Astrocyte (in vitro differentiated cells and primary cell): ENCODE measurements at places on chromosomes 3 and 15. TPM values are rescaled to one million over a fixed set of nuclear protein-coding genes. Genes with fewer than 3 reads are reported as not detected.

IQCF5 gene
- not detected in 2 replicates for total RNA-seq

DNA sequence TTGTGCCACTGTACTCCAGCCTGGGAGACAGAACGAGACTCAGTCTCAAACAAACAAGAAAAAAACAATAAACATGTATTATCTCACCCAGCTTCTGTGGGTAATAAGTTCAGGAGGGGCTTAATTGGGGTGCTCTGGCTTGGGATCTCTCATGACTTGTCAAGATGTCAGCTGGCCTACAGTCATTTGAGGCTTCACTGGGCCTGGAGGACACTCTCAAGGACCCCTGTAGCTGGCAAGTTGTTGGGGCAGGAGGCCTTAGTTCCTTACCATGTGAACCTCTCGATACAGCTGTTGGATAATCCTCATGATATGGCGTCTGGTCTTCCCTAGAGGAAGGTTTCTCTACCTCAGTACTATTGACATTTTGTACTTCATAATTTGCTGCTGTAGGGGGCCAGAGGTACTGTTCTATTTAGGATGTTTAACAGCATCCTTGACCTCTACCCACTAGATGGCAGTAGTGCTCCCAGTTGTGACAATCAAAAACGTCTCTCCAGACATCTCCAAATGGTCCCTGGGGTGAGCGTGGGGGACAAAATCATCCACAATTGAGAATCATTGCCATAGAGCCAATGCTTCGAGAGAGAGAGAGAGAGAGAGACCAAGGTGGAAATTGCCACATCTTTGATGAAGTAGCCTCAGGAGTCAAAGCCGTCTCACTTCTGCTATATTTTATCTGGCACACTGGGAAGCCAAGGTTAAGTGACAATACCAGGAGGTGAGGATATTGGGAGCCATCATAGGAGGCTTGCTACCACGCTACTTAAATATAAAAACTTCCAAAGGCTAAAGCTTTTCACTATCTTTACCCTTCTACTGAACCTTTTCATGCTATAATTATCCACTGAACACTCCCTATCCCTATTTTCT, 23.9 kb upstream of the SLTM start:
- DNase-seq: no peak

DNA sequence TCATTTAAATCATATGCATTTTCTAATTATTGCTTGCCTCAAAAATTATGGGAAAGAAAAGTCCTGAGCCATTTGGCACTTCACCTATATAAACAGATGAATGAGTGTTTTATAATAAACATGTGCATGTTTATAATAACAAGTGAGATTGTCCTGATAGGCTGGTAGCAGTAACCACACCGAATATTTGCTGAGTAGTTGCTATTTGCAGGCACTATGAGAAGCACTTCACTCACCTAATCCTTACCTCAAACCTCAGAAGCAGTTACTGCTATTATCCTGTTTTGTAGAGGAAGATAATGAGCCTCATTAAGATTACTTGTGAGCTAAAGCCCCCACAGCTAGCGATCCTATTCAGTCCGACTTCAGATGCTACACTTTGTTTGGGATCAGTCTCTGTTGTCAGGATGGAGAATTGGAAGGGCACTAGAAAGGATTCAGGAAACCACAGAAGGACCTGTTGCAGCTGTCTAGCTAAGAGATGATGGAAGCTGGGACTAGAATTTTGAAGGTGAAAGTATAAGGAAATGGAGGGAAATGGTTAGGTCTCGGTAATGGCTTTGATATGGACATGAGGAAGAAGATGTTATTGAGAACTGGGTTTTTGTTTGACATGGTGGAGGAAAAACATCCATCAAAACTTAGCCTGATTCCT, 28.4 kb upstream of the MAGI1 start:
- DNase-seq: no peak

DNA sequence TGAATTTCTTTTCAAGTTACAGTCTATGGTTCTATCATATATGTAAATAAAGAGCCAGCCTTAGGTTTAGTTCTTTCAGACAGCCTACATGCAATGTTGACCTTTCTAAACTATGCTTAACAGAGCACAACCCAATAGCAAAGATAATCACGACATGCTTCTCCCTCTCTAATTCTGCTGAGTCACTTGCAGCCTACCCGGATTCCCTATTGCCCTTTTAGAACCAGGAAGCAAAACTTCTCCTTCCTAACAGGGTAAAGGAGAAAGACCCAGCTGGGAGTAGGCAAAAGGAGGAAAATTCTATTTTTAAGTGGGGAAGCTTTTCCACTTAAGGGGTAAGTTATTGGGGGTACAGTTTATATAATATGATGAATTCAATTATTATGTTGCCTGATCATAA, 79.3 kb downstream of the SLC7A14 start:
- DNase-seq: no peak

- DNase-seq: no peak
Observed at GRCh38 chr15:36622197-36622795, 42.9 kb downstream of the CDIN1 start.

SEMA3G gene
- total RNA-seq: 0.09 and 0.26 TPM in 2 replicates

THPO gene
- 0.25 and 0.46 TPM in 2 replicates for total RNA-seq

GRCh38 chr3:141625506-141625905, 112.6 kb upstream of the RNF7 start:
- DNase-seq: no peak

DNA sequence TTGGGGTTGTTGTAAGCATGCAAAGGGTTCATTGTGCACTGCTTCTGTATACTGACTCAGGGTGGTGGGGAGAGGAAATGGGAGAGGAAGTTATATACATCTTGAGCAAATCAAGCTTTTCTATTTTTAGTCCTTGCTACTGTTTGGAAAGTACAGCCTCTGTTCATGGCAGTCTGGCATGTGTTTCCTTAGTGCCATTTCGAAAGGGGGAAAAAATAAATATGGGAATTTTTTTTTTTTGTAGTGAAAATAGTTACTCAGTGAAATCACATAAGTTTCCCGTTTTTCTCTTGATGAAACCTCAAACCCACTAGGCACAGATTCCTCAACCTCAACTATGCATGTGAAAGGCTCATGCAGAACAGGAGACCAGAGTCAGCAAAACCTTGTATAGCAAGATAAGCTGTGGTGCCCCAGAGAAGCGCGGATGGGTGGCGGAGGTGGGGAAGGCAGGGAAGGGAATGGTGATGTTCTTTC, 353.3 kb downstream of the LPP start:
- DNase-seq: peak; percentile 98

LRRC58 gene
- 12.7 and 14.3 TPM in 2 replicates for total RNA-seq

GRCh38 chr3:115381573-115381912, 234.5 kb upstream of the ZBTB20 start:
- peak; percentile 14 for DNase-seq

DNA sequence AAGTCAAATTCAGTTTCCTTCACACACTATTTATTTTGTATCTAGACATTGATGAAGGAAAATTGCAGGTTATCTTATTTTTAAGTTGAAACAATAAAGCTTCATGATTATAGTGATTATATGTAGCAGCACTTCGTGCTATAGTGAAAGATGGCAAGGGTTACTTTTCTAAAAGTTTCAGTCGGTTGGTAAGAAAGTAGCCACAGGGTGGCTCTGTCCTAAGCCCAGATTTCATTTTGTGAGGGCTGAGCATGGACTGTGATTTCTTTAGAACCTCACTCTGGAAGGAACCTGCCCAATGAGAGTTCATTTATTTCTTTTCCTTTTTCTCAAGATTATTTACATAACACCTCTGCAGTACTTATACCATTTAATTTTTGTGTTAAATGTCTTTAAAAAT, 66.5 kb downstream of the NME9 start:
- no peak for DNase-seq

- DNase-seq: no peak
Observed at GRCh38 chr3:195551381-195551978, 8.4 kb upstream of the PPP1R2 start.

DNA sequence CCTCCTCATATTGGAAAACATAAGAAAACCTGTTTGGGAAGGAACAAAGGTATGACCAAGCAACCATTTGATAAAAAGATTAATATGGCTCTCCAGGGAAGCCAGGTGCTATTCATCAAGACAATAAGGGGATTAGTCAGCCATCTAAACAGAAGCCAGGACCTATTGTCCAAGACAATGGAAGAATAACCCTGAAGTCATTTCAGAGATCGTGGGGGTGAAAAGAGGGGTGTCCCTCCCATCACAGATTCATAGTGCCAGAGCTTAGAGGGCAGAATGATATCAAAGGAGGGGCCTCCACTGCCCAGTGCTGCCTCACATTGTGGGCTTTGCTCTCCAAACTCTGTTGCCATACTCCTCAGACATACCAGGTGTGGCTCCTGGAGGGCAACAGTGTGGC, 73.5 kb downstream of the DAPK2 start:
- DNase-seq: no peak

- no peak for DNase-seq
Observed at GRCh38 chr3:143326983-143327778, 207.6 kb downstream of the CHST2 start.

ARHGEF26 gene
- total RNA-seq: 1.7 TPM in 2 replicates

- DNase-seq: no peak
Observed at GRCh38 chr15:85743392-85744055, 51.2 kb downstream of the KLHL25 start.

- DNase-seq: no peak
Observed at GRCh38 chr15:65987100-65987499, 117.8 kb downstream of the RAB11A start.

DNA sequence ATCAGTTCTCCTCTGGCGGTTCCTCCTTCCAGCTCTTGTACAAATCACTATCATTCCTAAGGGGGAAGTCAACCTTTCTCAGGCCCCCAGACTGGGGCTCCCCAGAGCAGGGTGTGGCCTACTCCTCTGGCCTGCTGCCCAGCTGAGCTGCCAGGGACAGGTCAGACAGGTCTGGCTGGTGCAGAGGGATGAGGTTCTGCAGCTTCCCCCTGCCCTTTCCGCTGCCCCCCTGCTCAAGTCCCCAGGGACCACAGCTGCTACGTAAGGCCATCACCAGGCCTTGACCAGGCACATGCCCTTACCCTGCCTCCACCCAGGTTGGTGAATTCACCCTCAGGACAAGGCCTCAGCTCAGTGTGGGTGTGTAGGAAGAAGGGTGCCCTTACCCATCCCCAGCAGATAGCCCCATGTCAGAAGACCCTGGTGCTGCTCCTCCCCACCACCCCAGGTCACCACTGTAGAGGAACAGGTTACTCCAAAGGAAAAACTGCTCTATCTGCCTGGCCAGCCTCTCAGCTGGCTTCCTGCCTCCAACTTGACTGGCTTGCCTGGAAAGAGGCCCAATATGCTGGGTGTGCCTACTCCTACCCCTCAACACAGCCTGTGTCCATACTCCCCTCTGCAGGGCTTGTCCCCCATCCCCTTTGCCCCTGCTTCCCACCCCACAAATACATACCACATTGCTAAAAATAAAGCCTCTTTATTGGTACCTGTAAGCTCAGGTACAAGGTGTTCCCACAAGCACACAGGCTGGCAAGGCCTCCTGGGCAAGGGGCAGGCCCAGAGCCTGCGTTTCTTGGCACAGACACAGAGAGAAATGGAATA, 12.0 kb downstream of the CSRNP1 start:
- peak; percentile 38 for DNase-seq

- DNase-seq: no peak
Observed at GRCh38 chr3:56773986-56774385, 27.8 kb downstream of the ARHGEF3 start.

CDHR4 gene
- not detected in 2 replicates for total RNA-seq

DNA sequence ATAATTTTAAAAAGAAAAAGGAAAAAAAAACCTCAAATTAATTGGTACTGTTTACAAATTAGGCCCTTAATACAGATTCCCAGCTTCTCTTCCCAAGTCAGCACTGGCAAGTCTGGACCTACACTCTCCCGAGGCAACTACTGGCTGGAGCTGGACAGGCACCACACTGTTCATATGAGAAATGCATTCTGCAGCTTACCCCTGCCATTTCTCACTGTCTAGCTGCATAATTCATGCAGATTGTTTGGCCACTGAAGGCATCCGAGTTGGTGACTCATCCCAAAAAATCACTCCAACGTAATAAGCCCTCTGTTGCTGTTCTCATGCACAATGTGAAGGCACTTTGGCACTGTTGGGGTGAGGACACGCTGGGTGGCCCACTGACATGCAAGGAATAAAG, 45.3 kb downstream of the ROPN1B start:
- peak; percentile 72 for DNase-seq

DNA sequence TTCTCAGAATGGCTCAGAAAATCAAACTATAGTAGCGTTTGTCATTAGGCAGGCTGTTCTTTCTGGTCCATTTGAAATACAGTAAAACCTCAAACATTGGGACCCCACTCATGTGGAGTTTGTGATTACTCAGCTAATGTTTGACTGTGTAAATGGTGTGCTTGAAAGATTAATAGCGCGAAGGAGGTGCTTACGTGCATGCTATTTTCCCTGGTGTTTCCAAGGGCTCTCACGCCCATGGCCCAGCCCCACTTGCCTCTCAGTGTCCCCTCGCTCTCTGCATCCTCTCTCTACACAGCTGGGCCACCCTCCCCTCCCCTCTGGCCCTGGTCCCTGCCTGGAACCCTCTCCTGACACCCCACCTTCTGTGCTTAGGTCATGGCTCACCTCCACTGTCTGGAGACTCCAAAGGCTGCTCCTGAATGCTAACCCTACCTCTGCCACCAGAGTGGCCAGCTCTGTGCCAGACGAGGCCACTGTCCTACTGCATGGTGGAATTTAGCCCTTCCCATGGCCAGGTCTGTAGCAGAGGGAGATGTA, 194.2 kb downstream of the PLCL2 start:
- DNase-seq: no peak

EPHB3 gene
- 17.2 and 27.0 TPM in 2 replicates for total RNA-seq

DNA sequence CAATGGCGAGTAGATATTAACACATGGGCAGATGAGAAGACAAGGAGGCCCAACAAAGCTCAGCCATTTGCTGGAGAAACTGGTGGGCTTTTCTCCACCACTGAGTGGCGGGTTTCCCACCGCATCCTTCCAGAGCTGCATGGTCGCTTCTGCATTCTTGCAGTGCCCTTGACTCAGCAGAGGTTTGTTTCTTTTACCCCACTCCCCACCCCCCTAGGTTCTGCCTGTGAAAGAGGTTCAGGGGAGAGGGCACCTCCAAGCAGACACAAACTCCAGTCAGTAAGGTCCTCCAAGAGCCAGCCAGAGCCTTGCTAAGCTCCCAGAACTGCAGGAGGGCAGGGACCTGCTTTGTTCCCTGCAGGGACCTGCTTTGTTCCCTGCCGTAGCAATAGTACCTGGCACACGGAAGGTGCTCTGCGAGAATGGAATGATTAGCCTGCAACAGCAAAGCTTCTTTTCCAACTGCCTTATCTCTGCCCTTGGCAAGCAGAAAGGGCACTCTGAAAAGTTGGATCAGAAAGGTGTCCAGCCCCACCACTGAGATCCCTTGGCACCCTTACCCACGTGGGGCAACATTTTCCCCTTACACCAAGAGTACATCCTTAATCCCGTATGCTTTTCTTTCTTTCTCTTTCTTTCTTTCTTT, 1.4 kb downstream of the PAQR5 start:
- DNase-seq: no peak

FAM3D gene
- total RNA-seq: not detected in 2 replicates

LRRC2 gene
- 0.32 and 0.36 TPM in 2 replicates for total RNA-seq
